Kidney epithelial cell (primary cell): ENCODE measurements at places on chromosomes 2 and 18. TPM values are rescaled to one million over a fixed set of nuclear protein-coding genes. Genes with fewer than 3 reads are reported as not detected.

GRCh38 chr18:32684940-32685339 lies 87.9 kb downstream of the KLHL14 start:
- DNase-seq = no peak

DNA sequence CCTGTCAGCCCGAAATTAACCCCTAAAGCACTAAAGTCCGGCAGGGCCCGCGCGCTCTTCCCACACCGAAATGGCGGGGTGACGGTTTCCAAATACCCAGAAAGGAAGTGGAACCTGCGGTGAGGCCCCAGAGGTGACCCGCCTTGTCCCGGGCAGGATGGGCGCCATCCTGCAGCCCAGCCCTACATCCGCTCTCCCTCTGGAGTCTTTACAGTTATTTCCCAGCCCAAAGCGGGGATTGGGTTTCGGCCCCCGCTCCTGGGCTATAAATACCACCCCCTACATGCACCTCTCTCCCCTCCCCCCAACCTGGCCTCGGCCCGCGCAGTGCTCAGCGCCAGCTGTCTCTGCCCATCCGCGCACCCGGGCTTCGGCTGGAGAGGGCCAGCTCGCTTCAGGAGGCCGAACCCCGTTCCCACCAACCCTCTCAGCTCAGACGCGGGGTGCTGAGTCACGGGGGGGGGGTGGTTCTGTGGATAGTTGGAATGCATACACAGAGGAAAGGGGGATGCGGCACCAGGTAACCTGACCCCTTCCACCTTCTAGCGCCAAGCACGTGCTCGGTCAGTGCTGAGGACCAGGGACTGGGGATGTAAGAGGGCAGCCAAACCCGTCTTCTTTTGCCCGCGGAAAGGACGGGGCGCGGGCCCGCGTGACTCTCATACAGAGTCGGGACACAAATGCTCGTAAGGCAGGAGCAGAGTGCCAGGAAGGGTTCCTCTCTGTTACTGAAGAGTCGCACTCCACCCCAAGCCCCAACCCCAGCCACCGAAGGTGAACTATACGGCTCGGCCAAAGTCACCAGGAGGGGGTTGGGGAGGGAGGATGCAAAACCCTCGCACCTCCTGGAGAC lies at the start of gene TUBA4B:
TSS of gene TUBA4B (plus strand) at position 344 of the 853 bp plus-strand sequence. CDS start at position 509, 165 bp downstream.
- no peak for DNase-seq

DNA sequence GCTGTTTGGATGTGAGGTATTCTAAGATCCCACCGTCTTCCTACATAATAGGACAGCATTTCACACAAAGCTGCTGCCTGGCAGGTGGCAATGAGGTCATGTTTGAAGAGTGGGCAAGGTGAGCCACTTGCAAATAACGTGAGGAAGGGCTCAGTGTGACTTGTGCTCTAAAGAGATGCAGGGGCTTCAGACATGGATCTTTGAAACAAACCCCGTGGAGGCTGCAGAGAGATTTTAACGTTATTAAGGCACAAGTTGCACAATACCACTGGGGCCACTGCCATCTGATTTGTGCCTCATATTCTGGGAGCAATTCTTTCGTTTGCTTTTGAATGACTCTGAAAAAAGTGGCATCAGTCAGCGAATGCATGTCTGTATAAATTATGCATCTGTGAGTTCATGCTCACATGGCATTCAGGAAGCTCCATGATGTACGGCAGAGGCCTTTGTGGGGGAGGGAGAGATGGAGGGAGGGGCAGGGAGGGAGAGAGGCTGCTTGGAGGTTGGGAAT lies 362.0 kb downstream of the SOX11 start:
- DNase-seq = no peak

GRCh38 chr18:11052800-11053199 lies 96.6 kb downstream of the PIEZO2 start:
- DNase-seq = no peak

DNA sequence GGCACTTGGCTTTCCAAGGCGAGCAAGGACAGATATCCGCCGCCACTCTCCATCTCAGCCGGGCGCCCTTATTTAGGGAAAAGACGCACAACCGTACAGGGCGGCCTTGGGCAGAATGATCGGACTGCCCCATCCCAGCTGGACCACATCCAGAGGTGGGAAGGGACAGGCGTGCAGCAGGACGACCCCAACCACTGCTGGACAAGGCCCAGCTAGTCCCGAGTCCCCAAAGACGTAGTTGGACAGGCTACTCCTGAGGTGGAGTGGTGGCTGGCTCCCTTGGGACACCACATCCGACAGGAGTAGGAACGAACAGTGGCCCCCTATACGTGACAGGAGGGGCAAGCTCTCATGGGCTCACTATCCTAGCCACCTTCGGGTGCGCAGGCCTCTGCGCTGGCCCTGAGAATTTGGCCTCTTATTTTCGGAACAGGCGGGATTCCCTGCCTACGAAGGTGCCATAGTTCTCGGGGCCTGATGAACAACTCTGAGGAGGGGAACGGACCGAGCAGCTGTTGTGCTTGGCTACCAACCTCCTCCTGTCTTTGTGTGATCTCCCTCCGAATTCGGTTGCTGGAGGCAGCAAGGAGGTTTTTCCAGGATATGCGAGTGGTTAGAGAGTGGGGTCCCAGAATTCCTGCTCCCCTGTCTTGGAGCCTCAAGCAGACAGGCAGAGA lies 2.3 kb downstream of the FEV start:
- DNase-seq = no peak

Gene NT5C1B
- total RNA-seq = not detected in 2 replicates

Gene XDH
- 4.4 and 4.9 TPM in 2 replicates for total RNA-seq
